ENCODE measurements at places on chromosomes 11 and 22.

GRCh38 chr11:110565357-110566336 lies 135.9 kb downstream of the FDX1 start:
- no peak for DNase-seq

GRCh38 chr11:13135385-13136271 lies 126.5 kb downstream of the RASSF10 start:
- DNase-seq = no peak

DNA sequence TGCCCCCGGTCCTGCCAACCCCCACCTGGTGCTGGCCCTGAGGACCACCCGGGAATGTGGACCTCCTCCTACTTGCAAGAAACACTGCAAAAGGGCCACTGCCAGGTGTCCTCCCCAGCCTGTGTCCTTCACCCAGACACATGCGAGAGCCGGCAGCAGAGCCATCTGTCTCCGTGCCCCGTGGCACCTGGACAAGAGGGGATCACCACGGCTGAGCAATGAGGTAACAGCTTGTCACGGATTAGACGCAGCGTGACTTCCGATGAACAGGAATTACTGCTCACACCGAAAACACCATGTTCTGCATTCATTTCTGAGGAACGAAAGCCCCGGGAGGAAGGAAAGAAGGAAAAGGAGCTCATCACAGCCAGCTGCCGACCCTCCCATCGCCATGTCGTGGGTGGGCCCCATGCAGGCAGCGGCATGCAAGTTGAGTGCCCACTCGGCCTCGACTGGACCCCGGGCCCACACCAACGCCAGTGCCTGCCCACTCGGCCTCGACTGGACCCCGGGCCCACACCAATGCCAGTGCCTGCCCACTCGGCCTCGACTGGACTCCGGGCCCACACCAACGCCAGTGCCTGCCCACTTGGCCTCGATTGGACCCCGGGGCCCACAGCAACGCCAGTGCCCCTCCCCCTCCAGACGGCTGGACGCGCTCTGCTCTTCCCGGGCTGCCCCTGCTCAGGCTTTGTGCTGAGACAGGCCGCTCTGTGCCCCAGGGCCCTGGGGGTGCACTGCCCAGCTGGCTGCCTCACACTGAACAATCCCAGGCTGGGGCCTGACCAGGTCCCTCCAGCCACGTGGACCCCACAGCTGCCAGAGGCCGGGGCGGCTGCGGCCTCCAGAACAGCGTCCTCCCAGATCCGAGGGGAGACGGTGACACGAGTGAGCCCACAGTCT lies 22.0 kb downstream of the CHID1 start:
- DNase-seq = no peak

GRCh38 chr11:113021111-113021510 lies 59.9 kb downstream of the NCAM1 start:
- no peak for DNase-seq

GRCh38 chr22:26385164-26385563 lies 43.9 kb upstream of the ASPHD2 start:
- DNase-seq = no peak

All from stimulated activated CD8-positive, alpha-beta memory T cell treated with anti-CD3 and anti-CD28 coated beads, Interleukin-2, amount 100 ng/mL, for 1 hour (primary cell).